ENCODE measurements at places on chromosomes 4 and X. TPM values are rescaled to one million over a fixed set of nuclear protein-coding genes. Genes with fewer than 3 reads are reported as not detected.
A peak's percentile ranks its signal among the peaks of the same experiment; 100 is the strongest.

GRCh38 chrX:152313529-152314302 is 137.4 kb downstream of the GABRA3 start:
- no peak for DNase-seq

- no peak for DNase-seq
These were observed 110.6 kb downstream of the AGTR2 start for GRCh38 chrX:116281106-116281505.

TFE3 gene
- polyA plus RNA-seq = 34.8 TPM

- DNase-seq = no peak
These were observed 6.4 kb downstream of the FAM50A start for GRCh38 chrX:154450312-154450711.

TXLNG gene
- 3.6 TPM for polyA plus RNA-seq

CNGA1 gene
- 1.8 TPM for polyA plus RNA-seq

ITIH6 gene
- polyA plus RNA-seq = not detected

DNA sequence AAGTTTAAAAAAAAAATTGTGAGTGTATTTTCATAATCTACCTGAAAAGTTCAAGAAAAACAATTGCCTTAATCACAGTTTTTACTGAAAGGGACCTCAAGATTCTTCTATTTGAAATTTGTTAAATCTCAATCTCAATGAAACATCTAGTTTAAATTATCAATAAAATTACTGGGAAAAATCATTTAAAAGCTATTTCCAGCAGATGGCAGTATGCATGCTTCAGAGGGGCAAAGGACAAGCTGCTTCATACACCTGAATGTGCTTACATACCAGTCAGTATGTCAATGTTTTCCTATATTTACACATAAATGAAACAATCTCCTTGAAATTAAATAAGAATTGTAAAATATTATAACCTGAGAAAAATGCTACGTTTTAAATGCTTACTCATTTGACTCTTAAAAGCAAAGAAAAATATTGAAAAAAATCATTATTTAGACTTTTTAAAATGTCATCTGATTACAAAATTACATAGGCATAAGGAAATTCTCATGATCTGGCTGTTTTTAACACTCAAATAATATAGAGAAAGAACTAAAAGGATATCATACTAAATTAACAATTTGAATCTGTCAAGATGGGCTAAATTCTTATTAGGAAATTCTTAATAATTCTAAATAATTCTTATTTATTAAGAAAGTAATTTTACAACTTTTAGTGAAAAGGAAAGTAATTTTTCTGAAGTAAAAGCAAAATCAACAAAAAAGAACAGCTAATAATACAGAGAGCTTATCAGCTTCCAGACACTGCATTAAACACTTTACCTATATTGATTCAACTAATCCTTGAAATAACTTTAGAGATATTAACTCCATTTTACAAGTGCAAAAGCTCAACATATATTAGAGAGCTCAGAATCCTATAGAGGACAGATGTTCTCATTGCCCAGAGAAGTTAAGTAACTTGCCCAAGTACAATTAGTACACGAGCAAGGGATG is 242.1 kb downstream of the ADAMTS3 start:
- DNase-seq = no peak

GRCh38 chr4:39539089-39539611 is 11.9 kb upstream of the UGDH start:
- DNase-seq = no peak

DNA sequence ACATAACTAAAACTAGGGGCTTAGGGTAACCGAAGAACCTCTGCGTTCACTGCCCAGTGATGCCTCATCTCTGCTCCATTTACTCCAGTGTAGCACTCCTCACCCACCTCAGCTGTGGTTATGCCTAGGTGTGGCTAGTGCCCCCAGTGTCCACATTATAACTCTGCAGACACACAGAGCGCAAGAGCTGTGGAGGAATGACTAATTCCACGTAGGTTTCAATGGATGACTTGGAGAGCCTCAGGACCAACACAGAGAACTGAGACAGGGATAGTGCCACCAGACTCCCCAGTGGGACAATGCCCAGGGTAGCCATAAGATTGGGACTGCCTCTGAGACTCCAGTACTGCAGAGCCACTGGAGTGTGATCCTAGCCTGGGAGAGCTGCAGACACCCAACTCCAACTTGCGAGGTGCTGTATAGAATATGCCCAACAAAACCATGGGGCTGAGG is 542.4 kb upstream of the DIPK2B start:
- DNase-seq = no peak

TCEANC gene
- polyA plus RNA-seq = 0.59 TPM

DNA sequence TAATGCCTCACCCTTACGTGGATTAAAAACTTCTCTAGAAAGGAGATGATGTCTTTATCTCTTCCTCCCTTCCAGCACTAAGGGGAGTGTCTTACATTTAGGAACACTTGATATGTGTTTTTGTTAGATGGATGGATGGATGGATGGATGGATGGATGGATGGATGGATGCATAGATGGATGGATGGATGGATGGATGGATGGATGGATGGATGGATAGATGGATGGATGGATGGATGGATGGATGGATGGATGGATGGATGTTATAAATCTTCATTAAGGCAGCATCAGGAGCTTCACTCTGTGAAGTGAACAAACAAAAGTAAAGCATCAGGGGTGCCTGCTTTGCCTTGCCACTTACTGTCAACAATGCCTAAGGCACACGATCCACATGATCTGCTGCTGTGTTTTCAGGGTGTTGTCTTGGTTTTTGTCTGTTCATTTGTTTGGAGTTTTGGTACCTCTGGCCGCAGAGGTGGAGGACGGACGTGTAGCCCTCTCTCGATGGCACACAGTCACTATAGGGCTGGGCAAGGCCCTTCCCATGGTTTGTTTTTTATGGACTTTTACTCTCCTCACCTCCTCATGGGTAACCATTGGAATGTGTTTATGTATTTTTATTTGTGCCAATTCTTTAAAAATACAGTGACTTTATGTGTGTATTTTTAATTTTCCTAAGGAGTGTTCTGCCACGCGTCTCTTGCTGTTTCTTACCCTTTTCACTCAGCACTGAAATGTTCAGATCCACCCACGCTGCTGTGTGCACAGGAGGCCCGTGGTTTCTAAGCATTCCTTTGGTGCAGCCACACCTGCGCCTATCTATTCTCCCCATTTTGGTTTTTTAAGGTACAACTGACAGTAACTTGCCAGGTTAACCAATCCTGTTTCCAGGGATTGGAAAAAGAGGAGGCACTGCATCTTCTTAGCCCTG is 91.8 kb upstream of the ENPP6 start:
- DNase-seq = no peak

FAM114A1 gene
- 8.0 TPM for polyA plus RNA-seq

TMEM31 gene
- not detected for polyA plus RNA-seq

SLC25A43 gene
- 3.4 TPM for polyA plus RNA-seq

SASH3 gene
- 0.88 TPM for polyA plus RNA-seq

NONO gene
- polyA plus RNA-seq = 55.0 TPM

DNA sequence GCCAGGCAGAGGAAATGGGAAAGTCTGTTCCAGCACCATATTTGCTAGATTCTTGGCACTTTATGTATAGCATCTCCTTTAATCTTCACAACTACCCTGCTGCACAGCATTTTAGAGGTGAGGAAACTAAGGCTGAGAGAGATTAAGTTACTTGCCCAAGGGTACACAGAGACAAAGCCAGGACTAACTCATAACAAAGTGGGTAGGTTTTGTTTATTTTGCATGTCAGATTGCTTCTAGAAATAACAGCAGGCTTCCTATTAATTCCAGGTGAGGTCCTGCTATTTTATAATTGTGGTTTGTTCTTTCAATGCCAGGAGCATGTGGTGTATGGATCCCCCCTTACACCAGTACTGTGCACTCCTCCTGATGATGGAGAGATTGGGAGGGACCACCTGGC is 15.0 kb downstream of the TCEANC start:
- no peak for DNase-seq

ZNF711 gene
- 1.2 TPM for polyA plus RNA-seq

GRCh38 chrX:45876206-45876605 is 669.0 kb downstream of the ZNF674 start:
- no peak for DNase-seq

F9 gene
- not detected for polyA plus RNA-seq

- DNase-seq = no peak
These were observed 245.2 kb upstream of the CENPE start for GRCh38 chr4:103443324-103443723.

- peak; percentile 30 for DNase-seq
These were observed 28.5 kb downstream of the PJA1 start for GRCh38 chrX:69136546-69137331.

WWC2 gene
- 6.0 TPM for polyA plus RNA-seq

TMEM154 gene
- polyA plus RNA-seq = 0.44 TPM

All from heart right ventricle (tissue), 16 donors.